ENCODE measurements at places on chromosomes 11 and 22.

- no peak for DNase-seq
These were observed 191.7 kb downstream of the ST3GAL4 start for GRCh38 chr11:126547161-126547560.

DNA sequence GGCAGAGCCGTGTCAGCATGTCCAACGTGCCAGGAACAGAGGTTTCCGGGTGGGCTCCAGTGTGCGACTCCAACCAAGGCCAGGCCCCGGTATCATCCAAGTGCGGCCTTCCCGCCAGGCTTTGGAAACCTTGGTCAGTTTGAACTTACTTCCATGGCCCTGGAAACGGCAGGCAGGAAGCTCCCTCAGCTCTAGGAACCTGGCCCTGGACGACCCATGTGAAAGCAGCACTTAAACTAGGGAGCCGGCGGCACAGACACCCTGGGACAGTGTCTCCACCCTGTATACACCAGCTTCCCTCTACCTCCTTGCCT lies 65.2 kb downstream of the MYH9 start:
- DNase-seq: no peak

GRCh38 chr22:46445771-46446420 lies 91.5 kb downstream of the CELSR1 start:
- no peak for DNase-seq

- DNase-seq: no peak
These were observed 44.9 kb downstream of the OR4C46 start for GRCh38 chr11:54558919-54559318.

- no peak for DNase-seq
These were observed 25.7 kb downstream of the ARHGAP1 start for GRCh38 chr11:46674463-46675287.

DNA sequence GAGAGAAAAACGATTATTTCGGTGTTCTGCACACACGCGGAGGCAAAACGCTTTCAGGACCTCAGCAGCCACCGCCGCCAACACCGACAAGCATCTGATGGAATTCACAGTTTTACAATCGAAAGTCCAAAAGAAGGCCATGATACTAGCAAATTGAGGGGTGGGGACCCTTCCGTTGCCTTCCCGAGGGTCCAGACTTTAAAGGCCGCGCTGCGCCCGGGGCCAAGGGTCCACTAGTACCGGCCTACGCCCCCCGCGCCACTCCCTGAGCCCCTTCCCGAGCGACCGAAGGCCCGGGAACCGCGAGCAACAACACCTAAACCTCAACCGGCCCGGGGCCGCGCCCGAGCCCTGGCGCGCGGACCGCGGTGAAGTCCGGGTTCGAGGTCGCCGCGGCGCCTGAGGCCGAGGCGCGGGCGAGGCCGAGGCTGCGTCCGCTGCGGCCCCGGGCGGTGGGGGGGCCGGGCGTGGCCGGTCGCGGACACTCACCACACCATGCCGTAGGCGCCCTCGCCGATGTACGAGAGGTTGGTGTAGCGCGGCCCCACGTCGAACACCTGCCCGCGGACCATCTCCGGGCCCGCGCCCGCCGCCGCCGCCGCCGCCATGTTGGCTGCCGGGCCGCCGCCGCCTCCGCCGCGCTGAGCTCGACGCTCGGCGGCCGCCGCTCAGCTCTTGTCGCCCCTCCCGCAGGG lies 465 bp downstream of the MAPK1 start:
- no peak for DNase-seq

- DNase-seq: no peak
These were observed 794 bp upstream of the FXYD6 start for GRCh38 chr11:117877120-117877784.

- no peak for DNase-seq
These were observed 72.0 kb downstream of the TRIM29 start for GRCh38 chr11:120065876-120066275.

DNA sequence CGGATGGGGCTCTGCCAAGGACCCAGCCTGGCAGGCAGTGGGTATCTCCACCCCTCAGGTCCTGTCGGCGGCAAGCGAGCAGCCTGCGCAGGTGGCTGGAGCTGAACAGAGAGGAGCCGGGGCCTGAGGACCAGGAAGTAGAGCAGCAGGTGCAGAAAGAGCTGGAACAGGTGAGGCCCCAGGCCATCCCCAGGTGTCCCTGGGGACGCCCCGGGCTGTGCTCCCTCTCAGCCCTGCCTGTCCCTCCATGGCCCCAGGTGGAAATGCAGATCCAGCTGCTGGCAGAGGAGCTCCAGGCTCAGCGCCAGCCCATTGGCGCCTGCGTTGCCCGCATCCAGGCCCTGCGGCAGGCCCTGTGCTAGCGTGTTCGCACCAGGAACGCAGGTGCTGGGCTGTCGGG lies 44.0 kb downstream of the PISD start:
- peak; percentile 43 for DNase-seq

DNA sequence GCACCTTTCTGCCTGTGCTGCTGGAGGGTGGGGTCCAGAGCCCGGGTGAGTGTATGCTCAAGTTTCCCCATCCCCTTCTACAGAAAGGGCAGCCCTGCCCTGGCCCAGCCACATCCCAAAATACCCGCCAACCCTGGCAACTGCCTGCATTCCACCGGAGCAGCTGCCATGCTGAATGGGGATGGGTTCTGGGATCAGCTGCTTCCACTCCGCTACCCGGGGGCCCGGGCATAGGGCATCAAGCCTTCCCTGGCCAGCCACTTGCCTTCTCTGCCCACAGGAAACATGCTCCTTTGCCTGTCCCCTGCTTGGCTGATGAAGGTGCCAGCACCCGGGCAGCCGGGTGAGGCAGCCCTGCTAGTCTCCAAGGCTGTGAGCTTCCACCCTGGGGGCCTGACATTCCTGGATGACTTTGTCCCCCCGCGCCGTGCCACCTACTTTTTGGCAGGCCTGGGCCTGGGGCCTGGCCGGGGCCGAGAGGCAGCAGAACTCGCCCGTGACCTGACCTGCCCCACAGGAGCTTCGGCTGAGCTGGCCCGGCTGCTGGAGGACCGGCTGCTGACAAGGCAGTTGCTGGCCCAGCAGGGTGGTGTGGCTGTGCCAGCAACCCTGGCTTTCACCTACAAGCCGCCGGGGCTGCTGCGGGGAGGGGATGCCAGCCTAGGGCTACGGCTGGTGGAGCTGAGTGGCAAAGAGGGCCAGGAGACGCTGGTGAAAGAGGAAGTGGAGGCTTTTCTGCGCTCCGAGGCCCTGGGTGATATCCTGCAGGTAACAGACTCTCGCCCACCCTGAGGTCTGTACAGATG lies 3.2 kb downstream of the CARNS1 start:
- no peak for DNase-seq

DNA sequence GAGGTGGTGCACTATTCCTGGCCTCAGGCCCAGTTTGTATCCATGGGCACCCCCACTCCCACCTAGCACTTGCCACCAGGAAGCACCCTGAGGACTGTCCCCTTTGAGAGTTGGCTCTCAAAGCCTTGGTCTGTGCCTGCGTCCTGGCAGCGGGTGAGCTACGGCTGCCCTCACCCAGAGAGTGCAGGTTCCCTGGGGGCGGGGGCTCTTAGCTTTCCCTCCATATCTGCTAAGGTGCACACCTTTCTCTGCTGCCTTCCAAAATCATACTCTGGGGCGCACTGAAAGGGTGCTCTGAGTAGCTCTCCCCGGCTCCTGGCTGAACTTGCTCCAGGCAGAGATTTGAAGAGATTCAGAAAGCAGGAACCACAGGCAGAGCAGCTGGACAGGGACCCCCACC lies 7.1 kb downstream of the KCNQ1 start:
- DNase-seq: no peak

GRCh38 chr11:2477254-2477653 lies 32.4 kb downstream of the KCNQ1 start:
- no peak for DNase-seq

- DNase-seq: no peak
These were observed 749.2 kb downstream of the NTM start for GRCh38 chr11:132119573-132119972.

DNA sequence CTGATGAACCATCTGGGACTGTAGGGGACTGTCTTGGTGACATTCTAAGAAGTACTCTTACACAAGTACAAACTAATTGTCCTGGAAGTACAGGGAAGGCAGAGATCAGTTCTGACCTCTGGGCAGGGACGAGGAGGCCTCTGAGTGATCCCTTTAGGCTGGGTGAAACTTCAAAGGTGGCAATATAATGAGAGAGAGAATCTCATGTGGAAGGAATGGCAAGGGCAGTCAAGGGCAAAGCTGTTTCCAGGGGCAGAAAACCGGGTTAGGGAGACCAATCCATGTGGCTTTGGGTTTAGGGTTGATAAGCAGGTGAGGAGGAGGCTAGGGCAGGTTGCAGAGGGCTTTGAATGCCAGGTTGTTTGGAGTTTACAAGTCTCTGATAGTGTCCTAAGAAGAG lies 21.3 kb upstream of the MYH9 start:
- no peak for DNase-seq

- DNase-seq: no peak
These were observed 16.2 kb downstream of the GRAMD4 start for GRCh38 chr22:46636221-46637002.

- DNase-seq: no peak
These were observed 323 bp upstream of the PANX1 start for GRCh38 chr11:94128291-94128745.

GRCh38 chr22:28180804-28181731 lies 262.0 kb upstream of the PITPNB start:
- no peak for DNase-seq

- no peak for DNase-seq
These were observed 52.5 kb downstream of the TRIM44 start for GRCh38 chr11:35714882-35715627.

- no peak for DNase-seq
These were observed 43.4 kb downstream of the CPT1A start for GRCh38 chr11:68798221-68798813.

- DNase-seq: no peak
These were observed 5.3 kb downstream of the ATG2A start for GRCh38 chr11:64911689-64912088.

DNA sequence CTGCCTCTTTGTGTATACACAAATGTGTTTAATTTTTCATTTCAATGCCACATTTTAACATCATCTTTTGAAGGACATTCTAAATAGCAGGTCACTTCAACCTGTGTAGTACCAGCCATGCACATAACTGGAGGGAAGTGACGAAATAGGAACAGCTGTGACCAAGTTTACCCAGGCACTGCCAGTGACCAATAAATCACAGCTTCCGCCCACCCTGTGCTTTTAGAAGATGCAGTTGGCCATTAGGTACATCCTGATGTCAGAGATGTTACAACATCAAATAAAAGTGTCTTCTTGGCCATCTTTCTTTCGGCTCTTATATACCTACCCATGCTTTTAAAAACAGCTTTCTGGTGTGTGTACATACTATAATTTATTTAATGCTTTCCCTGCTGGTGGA lies 7.8 kb downstream of the LDLRAD3 start:
- DNase-seq: no peak

GRCh38 chr11:34599406-34599945 lies 21.4 kb upstream of the EHF start:
- DNase-seq: no peak

DNA sequence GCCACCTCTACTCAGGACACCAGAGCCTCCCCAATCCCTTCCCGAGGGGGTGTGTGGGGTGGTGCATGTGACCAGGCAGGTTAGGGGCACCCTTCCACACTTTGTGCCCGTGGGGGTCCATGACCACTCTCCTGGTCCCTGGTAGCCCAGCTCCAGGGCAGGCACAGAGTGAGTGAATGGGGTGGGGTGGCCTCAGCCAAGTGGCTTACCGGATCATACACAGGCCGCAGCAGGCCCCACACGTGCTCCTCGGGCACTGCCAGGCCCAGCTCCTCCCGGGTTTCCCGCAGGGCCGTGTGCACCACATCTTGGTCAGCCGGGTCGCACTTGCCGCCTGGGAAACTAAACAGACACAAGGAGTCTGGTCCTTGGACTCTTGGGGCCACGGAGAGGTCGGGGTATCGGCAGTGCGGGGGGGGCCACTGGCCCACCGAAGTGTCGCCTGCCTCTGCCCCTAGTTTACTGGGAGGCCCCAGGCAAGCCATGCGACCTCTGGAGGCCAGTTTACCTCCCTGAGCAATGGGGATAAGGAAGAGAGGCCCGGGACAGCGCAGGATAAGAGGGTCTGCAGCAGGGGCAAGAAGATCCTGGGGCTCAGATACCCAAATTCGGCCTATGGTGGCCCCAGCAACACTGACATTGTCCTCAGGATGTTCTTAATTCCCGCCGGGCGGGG lies 889 bp downstream of the NUDT8 start:
- DNase-seq: no peak

DNA sequence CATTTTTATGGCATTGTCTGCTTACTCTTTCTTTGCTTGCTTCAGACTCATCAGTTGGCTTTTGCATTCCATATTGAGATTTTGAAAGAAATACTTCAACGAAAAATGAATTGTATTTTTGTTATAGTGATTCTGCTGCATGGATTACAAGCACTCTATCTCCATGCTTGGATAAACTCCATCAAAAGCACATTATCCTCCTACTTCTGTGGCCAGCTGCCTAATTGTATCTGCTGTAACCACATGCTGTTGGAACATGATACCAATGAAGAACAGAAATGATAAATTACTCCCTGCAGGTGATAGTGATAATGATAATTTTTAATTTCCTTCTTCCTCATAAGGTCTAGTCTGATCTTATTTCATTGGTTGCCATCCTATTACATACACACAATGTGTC lies 100.8 kb downstream of the PRMT3 start:
- DNase-seq: peak; percentile 92

- DNase-seq: no peak
These were observed 101.0 kb downstream of the PTPRJ start for GRCh38 chr11:48081151-48082010.

DNA sequence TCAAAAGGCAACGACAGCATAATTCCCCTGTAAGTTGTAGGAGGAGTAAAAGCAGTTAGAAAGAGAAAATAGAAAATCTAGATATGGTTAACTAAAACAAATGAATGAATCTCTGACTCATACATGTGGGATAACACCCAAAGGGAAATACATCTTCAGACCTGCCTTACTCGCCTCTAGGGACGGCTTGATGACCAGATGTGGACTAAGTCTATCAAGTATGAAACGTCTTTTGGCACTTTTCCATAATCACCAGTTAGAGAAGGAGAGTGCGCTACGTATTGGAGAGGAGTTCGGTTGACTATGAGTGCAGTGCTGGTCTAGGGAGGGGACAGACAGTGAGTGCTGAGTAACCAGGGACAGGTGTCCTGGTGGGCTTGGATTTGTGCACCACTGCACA lies 459.9 kb downstream of the OPCML start:
- DNase-seq: no peak

DNA sequence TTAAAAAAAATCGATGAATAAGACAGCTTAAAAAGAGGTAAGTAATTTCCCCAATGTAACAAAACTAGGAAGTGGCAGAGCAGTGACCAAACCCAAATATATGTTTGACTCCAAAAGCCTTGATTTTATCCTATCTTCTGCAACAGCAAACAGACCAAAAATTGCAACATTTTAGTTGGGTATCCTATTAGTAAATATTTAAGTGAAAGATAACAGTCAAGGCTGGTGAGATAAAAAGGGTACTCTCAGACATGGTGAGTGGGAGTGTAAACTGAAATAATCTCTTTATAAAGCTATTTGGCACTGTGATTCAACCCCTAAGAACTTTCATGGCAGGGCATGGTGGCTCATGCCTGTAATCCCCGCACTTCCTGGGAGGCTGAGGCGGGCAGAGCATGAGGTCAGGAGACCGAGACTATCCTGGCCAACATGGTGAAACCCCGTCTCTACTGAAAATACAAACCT lies 1.9 kb upstream of the RDX start:
- DNase-seq: no peak

Measured in NCI-H2081 treated with DMSO at 0.1 percent for 48 hours (cell line).